ENCODE measurements at places on chromosomes 3 and 15. TPM values are rescaled to one million over a fixed set of nuclear protein-coding genes. Genes with fewer than 3 reads are reported as not detected.

DNA sequence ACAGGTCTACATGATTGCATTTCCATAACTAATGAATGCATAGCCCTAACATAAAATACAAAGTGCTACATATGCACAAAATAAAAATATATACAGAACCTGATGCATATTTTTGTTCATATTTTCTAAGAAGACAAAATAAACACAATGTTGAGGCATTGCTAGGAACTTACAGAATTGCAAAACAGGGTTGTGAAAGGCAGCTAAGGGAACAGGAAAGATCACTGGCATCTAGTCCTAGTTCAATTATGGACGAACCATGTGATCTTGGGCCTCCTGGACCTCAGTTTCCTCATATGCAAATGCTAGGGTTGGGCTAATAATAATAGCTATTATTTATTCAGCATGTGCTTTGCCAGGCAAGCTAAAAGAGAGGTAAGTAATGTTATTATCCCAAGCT lies 15.5 kb upstream of the NCEH1 start:
- no peak for DNase-seq

GRCh38 chr15:79433276-79433990 lies 1.3 kb downstream of the MINAR1 start:
- no peak for DNase-seq

DNA sequence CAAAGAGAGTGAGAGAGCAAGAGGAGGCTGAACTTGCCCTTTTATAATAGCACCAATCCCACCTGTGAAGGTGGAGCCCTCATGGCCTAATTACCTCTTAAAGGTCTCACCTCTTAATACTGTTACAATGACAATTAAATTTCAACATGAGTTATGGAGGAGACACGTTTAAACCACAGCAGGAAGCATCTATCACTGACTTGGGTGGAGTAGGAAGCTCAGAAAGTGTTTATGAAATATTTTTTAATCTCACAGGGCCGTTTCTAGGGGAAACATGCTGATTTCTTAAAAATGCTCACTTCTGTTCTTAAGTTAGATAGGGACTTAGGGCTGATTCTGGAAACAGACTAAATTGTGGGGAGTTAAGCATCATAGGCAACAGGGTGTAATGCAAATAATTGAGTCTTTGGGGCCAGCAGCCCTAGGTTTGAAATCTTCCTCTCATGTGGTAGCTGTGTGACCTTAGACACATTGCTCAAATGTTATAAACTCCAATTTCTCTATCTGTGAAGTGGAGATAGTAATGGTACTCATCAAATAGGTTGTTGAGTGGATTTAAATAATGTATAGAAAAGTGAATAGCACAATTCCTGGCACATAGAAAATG lies 133.3 kb upstream of the KLHL25 start:
- DNase-seq: no peak

DNA sequence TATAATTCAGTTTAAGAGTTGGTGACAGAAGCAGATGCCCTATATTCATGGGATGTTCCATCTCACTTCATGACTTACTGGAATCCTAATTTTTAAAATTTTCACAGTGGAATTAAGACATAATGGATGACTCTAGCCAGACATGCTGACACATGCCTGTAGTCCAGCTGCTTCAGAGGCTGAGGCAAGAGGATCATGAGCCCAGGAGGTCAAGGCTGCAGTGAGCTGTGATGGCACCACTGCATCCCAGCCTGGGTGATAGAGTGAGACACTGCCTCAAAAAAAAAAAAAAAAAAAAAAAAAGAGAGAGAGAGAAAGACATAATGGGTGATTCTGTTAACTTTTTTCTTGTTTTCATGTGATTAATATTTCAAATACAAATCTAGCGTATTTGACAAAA lies 123.6 kb downstream of the KLHL25 start:
- DNase-seq: no peak

- DNase-seq: no peak
These were observed 116.8 kb downstream of the ZNF280D start for GRCh38 chr15:56616551-56616950.

DNA sequence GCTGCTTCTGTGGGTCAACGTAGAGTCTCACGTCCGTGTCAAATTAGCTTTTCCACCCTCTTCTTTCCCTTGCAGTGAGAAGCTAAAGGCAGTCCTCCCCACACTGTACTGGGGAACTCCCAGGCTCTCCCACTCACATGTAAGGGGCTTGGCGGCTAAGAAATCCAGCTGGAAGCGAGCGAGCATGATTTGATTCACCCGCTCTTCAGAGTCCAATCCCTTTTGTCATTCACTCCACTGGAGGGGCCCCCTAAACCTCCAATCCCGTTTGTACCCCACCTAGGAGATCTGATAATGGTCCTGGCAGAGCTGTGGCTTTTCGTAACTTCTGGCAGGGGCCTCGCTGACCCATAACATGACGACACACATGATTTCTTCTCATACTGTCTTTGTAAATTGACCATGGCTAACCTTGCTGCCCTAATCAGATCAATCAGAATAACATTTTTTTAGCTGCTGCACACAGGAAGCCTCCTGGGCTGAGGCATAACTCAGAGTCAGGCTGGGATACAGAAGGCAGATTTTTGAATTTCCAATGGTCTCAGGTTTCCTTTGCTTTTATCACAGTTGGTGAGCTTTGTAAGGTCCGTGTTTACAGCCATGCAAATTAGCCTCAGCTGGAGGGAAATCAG lies 235.2 kb downstream of the GREM1 start:
- DNase-seq: no peak

Gene RGMA
- 16.9 TPM for total RNA-seq

Data from left ventricle myocardium inferior (tissue), 1 donor.